ENCODE measurements at places on chromosomes 7 and 10. TPM values are rescaled to one million over a fixed set of nuclear protein-coding genes. Genes with fewer than 3 reads are reported as not detected.
A peak's percentile ranks its signal among the peaks of the same experiment; 100 is the strongest.

GRCh38 chr10:48279081-48279751, 4.7 kb upstream of the FRMPD2 start:
- H3K36me3 ChIP-seq = no peaks in the 10 kb centered on the region
- no peak for DNase-seq
- no peaks in the 10 kb centered on the region for H3K4me1 ChIP-seq
- no peak overlapping the region for H3K4me3 ChIP-seq

- no peaks in the 10 kb centered on the region for H3K36me3 ChIP-seq
- peak; percentile 90 for DNase-seq
- no peaks in the 10 kb centered on the region for H3K4me1 ChIP-seq
- H3K27me3 ChIP-seq = no peaks in the 10 kb centered on the region
These were observed 24.5 kb upstream of the TTYH3 start for GRCh38 chr7:2607122-2607922.

DNA sequence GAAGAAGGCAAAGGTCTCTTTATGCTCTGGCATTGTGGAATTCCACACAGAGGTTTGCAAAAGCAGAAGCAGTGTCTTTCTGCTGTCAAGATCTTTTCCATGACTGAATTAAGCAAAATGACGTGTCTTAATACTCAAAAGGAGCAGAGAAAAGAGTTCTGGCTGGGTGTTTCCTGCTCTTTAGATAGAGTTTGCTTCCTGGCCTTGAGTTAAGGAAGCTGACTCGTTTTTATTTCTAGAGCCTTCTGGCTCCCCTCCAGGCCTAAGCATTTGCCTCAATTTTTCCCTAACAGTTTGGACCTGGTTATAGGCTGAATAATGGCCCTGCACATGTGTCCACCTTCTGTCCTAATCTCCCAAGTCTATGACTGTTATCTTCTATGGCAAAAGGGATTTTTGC, 21.6 kb downstream of the TAS2R41 start:
- H3K27me3 ChIP-seq = no peaks in the 10 kb centered on the region
- H3K4me1 ChIP-seq = no peaks in the 10 kb centered on the region
- H3K27ac ChIP-seq = no peak overlapping the region
- no peak overlapping the region for H3K4me3 ChIP-seq
- no peak for DNase-seq

DNA sequence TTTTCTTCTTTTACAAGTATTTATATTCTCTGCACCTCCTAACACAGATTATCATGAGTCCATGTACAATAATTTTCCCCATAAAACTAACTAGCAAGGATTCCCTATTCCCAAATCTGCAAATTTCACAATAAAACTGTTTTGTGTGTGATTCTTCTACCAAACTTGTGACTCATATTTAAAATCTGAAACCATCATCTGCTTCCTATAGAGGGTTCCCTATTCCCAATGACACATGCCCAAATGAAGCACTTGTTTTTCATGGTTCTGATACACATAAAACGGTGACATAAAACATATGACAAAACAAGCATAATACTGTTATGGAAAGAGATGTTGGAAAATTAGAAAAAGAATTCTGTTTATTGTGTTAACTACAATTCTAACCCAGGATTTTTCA, 657.6 kb downstream of the PARD3 start:
- DNase-seq = no peak
- H3K4me1 ChIP-seq = no peaks in the 10 kb centered on the region
- no peak overlapping the region for H3K4me3 ChIP-seq
- no peaks in the 10 kb centered on the region for H3K27me3 ChIP-seq
- H3K36me3 ChIP-seq = no peaks in the 10 kb centered on the region

DNA sequence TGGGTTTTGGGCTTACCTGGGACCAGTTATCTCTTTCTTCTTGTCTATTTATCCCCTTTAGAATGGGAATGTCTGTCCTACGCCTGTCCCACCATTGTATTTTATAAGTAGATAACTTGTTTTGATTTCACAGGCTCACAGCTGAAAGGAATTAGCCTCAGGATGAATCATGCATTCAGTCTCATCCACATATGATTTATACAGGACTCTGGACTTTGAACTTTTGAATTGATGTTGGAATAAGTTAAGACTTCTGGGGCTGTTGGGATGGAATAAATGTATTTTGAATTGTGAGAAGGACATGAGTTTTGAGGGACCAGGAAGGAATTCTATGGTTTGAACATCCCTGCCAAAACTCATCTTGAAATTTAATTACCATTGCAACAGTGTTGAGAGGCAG, 112.6 kb downstream of the AMPH start:
- H3K4me3 ChIP-seq = no peak overlapping the region
- H3K27ac ChIP-seq = no peak overlapping the region
- H3K4me1 ChIP-seq = no peaks in the 10 kb centered on the region
- no peak for DNase-seq
- H3K27me3 ChIP-seq = no peaks in the 10 kb centered on the region

- no peak overlapping the region for H3K27ac ChIP-seq
- H3K27me3 ChIP-seq = no peaks in the 10 kb centered on the region
- no peak for DNase-seq
- no peak overlapping the region for H3K4me3 ChIP-seq
These were observed 180.5 kb upstream of the PRSS58 start for GRCh38 chr7:142438235-142438922.

DNA sequence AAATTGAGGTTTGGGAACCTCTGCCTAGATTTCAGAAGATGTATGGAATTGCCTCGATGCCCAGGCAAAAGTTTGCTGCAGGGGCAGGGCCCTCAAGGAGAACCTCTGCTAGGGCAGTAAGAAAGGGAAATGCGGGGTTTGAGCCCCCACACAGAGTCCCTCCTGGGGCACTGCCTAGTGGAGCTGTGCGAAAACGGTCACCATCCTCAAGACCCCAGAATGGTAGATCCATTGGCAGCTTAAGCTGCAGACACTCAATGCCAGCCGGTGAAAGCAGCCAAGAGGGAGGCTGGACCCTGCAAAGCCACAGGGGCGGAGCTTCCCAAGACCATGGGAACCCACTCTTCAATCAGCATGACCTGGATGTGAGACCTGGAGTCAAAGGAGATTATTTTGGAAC, 15.0 kb upstream of the TFEC start:
- DNase-seq = no peak
- H3K4me3 ChIP-seq = no peak overlapping the region
- H3K27me3 ChIP-seq = no peaks in the 10 kb centered on the region
- no peaks in the 10 kb centered on the region for H3K4me1 ChIP-seq
- H3K36me3 ChIP-seq = no peaks in the 10 kb centered on the region

DNA sequence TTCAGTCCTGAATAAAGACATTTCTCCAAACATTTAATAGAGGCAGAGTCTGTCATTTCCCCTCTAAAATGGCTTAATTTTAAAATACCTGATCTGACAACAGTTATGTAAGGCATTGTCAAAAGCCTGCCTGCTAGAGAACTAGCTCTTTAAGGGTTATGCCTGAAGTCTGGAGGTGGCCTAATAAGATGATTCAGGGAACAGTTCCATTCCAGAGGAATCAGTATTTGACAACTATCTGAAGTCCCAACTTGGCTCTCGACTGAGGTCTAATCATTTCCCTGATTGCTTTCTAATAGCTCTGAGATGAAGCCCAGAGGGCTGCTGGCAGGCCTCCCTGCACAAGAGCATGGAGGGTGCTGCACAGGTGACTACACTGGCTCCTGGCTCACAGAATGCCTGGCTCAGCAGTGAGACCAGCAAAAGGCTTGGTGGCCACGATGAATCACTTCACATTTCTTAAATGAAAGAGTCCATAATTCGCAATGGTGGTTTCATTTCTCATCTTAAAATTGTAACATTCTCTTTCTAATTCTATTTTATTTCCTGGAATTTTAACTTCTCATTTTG, 509.6 kb upstream of the POM121L12 start:
- H3K27ac ChIP-seq = no peak overlapping the region
- H3K36me3 ChIP-seq = no peaks in the 10 kb centered on the region
- DNase-seq = no peak
- no peaks in the 10 kb centered on the region for H3K27me3 ChIP-seq

GRCh38 chr10:93062514-93063143, 2.0 kb downstream of the CYP26C1 start:
- H3K27ac ChIP-seq = no peak overlapping the region
- no peak overlapping the region for H3K4me3 ChIP-seq
- H3K4me1 ChIP-seq = no peaks in the 10 kb centered on the region
- DNase-seq = no peak

- no peaks in the 10 kb centered on the region for H3K27me3 ChIP-seq
- no peak overlapping the region for H3K27ac ChIP-seq
- no peaks in the 10 kb centered on the region for H3K36me3 ChIP-seq
- no peaks in the 10 kb centered on the region for H3K4me1 ChIP-seq
- no peak for DNase-seq
These were observed 24.1 kb upstream of the C10orf71 start for GRCh38 chr10:49274886-49275285.

- peaks cover 5% of the 10 kb centered on the region for H3K4me1 ChIP-seq
- no peaks in the 10 kb centered on the region for H3K27me3 ChIP-seq
- H3K4me3 ChIP-seq = no peak overlapping the region
These were observed 3.7 kb downstream of the ANXA11 start for GRCh38 chr10:80201608-80202141.

The PCGF5 gene
- 145 TPM for total RNA-seq

The SPDYE3 gene
- not detected for total RNA-seq

The LBX1 gene
- total RNA-seq = not detected

The ZNF804B gene
- total RNA-seq = not detected

The PDE1C gene
- 7.1 TPM for total RNA-seq

The GLI3 gene
- 21.3 TPM for total RNA-seq

The STRIP2 gene
- total RNA-seq = 0.58 TPM

The SPDYE6 gene
- not detected for total RNA-seq

The DENND2A gene
- 5.9 TPM for total RNA-seq

The OR9A4 gene
- 0.36 TPM for total RNA-seq

The XRCC2 gene
- 0.57 TPM for total RNA-seq

All from aorta (tissue), 5 donors.